ENCODE measurements at places on chromosomes 12 and 14.
A peak's percentile ranks its signal among the peaks of the same experiment; 100 is the strongest.

- DNase-seq, result no peak
Observed at GRCh38 chr12:69610729-69611128, at the start of gene LRRC10. TSS of gene LRRC10 (minus strand) at chr12:69610907. CDS start at chr12:69610838, 69 bp downstream.

DNA sequence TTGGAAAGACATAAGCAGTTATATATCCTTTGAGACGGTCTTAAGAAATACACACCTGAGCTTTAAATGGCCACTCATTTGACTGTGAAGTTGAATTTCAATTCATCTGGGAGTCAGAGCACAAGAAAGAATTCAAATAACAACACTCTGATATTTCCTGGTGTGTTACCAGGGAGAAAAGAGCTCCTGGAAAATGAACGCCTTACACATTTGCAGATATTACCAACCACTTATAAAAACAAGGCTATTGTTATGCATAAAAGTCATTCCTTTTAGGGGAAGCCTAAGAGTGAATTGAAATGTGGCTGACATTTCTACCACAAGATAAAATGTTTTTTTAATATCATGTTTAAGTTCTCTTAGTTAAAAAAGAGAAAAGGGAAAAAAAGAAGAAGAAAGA is 229.2 kb upstream of the PLEKHG7 start:
- DNase-seq, result no peak

GRCh38 chr12:71636704-71637115 is 26.9 kb downstream of the ZFC3H1 start:
- DNase-seq, result no peak

DNA sequence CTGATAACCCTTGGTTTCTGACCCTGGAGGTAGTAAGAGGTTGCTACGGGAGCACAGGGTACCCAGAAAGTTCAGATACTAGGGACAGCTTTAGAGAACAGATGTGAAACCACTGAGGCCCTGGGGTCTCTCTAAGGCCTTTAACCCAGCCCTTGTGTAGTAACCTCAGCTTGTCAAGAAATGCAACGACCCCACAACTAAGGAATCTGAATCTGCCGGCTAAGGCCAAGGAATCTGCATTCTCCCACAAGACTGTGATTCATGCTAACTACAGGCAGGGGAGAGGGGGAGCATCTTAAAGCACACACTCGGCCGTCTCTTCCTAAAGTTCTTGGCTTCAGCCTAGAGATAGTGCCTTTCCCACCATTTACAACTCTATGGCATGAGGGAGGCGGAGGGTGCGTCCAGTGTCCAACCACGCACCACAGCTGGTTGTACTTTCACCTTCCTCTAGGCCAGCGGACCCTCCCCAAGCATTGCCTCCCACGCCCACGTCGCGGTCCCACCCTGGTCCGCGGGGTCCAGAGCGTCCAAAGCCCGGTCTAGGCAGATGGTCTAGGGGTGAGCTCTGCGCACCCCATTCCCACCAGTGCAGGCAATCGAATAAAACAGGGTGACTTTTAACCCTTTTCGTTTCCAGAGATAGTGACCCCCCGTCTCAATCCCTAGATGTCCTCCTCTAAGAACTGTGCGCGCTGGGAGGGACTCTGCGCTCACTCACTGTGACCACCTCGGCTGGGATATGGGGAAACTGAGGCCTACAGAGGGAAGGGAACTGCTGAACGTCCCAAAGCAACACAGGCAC is 735 bp upstream of the VASH1 start:
- DNase-seq, result no peak

DNA sequence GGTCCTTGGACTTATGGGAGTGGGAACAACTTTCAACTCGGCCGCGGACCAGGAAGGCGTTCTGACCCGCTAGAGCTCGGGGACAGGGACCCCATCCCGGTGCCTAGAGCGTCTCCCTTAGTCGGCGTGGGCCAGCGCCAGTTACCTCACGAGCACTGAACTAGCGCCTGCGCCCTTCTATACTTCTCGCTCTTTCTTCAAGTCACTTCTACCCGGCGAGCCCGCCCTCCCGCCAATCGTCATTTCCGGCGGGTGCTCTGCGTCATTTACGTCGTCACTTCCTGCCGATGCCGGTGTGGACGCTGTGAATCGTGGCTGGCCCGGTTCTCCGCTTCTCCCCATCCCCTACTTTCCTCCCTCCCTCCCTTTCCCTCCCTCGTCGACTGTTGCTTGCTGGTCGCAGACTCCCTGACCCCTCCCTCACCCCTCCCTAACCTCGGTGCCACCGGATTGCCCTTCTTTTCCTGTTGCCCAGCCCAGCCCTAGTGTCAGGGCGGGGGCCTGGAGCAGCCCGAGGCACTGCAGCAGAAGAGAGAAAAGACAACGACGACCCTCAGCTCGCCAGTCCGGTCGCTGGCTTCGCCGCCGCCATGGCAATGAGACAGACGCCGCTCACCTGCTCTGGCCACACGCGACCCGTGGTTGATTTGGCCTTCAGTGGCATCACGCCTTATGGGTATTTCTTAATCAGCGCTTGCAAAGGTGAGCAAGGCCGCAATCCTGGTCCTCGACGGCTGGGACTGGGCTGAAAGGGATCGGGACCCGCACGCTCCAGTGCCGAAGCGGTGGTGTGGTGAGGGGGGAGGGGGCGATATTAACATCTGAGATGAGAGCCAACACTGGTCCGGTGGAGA is at the start of gene STRAP:
STRAP (plus strand) TSS at position 270 of the 854 bp plus-strand sequence; CDS start at position 591, 321 bp downstream.
- DNase-seq, result peak; percentile 98

GRCh38 chr12:57487055-57487596 is 742 bp upstream of the MARS1 start:
- DNase-seq, result no peak

DNA sequence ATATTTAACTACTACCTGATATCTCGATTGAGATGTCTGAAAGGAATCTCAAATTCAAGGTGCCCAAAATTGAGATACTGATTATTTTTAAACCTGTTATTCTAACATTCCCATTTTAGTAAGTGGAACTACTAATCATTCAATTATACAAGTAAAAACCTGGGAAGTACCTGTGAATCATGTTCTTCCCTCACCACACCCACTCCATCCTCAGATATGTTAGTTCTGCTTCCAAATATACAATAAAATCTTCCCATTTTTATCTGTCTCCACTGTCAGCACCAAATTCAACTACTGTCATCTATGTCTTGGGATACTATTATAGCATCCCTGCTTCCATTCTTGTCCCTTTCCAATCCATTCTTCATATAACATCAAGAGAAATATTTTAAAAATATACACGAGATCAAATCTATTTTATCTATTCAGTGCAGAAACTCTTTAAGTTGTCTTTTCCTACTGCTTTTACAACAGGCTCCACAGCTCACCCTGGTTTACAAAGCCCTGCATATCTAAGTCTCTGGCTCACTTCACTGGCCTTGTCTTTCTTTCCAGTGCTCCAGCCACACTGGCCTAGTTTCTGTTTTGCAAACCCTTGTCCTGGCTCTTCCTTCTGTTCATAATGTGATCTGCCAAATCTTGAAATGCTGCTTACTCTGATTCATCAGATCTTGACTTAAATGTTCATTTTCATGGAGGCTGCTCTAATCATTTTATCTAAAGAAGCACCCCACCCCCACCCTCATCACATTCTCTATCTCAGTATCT is 122.3 kb downstream of the PTPRR start:
- DNase-seq, result no peak

GRCh38 chr12:106179086-106179485 is 40.3 kb upstream of the NUAK1 start:
- no peak for DNase-seq

Measured in activated T-cell treated with anti-CD3 and anti-CD28 coated beads, Interleukin-2, amount 50 U/mL, for 24 hours (primary cell).